T-helper 2 cell (primary cell): ENCODE measurements at places on chromosomes 13 and 19.

DNA sequence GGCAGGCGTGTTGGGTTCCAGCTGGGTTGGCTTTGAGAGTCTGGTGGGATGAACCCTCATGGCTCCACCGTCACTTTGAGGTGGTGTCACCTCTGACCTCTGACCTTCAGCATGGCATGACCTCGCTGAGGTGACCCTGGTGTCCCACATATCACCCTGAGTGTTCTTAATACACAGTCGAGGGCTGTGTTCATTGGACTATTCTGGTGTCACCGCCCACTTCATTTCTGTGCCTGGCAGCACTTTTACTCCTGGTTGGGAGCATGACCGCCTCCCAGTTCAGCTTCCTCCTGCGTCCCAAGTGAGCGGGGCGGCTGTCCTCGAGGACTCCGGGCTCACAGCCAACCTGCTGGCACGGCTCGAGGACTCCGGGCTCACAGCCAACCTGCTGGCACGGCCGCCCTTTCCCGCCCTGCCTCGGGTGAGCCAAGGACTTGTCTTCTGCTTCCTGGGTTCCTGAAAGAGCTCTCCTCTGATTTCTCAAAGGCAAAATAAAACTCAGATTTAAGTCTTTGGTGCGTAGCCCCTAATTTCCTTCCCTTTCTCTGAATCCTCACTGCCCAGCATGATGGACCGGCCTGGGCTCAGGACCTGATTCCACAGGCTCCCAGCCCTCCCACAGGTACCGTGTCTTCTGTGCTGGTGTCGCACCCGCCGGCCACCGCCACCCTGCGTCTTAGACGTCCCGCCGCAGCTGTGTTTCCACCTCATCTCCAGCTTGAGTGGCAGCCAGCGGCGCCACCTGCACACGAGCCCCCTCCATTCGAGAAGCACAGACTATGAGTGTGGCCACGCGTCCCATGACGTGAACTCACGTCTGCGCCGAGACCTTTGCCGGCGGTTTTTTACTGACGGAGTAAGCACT is 10.4 kb downstream of the ATP4B start:
- DNase-seq = no peak

GRCh38 chr19:6416658-6417405 is 7.8 kb downstream of the KHSRP start:
- DNase-seq = no peak

DNA sequence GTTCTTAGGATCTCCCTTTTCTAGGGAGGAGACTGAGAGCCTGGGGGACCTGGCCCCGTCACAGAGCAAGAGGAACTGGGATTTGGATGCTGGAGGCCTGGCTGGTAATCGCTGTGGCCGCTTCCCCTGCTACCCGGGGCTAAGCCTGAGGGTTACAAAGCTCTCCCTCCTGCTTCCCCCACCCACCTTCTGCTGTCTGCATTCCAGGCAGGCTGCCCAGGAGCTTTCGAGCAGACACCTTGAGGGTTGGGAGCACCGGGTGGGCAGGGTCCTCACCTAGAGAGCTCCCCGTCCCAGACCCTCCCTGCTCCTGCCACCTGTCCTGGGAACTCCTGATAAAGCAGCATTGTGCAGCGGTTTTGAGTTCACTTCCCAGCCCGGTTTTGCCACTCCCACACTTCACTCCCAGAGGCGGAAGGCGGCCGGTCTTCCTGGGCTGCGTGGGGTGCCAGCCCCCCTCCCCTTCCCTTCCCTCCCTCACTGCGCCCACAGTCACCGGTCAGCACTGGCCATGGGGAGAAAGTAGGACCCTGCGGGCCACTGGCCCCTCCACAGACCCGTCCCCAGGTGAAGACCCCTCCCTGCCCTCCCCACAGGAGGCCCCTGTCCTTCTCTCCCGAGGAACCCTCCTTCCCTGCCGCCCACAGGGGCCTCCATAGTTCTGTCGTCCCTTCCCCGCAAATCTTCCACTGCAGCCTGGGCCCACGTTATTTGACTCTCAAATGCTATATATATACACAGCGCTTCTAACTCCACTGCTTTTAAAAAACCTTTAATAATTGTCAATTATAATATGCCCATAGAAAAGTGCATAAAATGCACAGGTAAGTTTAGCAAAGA is 8.1 kb downstream of the PAK4 start:
- no peak for DNase-seq

DNA sequence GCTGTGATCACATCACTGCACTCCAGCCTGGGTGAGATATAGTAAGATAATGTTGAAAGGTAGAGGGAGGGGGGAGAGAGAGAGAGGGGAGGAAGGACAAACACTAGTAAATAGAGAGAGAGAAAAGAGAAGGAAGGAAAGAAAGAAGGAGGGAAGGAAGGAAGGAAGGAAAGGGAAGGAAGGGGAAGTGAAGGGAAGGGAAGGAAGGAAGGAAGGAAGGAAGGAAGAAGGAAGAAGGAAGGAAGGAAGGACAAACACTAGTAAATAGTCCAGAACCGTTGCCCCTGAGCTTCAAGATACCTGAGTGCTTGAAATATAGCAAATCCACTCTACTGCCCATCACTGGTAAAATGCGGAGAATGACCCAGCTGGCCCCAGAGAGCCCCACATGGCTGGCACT is 156.5 kb upstream of the ZNF507 start:
- no peak for DNase-seq

DNA sequence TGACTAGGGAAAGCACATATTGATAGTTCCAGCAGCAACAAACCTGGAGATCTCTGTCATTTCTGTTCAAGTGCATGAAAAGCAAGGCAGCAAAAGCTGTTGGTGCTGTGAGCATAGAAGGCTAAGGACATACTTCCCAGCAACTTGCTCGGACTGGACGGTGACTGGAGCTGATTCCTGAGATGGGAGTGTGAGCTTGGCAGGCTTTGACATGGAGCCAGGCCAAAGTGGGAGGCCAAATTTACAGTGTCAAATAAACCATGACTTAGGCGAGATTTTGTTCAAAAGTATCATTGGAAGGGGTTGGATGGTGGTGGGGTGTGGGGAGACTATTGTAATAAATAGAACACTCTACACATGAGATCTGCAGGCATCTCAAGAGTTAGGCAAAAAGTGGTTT is 5.9 kb upstream of the ARGLU1 start:
- DNase-seq = no peak

DNA sequence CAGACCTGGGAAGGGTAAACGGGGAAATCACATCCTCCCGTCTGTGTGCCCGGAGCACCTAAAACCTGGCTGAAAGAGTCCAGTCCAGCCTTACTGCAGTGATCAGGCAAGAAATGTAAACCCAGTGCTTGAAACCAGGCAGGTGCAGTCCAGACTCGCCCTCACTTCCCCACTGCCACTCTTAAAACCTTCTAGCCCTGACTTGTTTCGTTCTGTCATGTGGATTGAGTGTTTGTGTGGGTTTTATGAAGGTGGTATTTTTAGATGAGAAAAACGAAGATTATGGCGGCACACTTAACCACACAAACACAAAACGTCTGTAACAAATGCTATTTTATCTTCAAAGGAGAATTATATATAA is 839 bp upstream of the CKAP2 start:
- DNase-seq = no peak

GRCh38 chr19:32416749-32417456 is 11.3 kb downstream of the DPY19L3 start:
- no peak for DNase-seq

DNA sequence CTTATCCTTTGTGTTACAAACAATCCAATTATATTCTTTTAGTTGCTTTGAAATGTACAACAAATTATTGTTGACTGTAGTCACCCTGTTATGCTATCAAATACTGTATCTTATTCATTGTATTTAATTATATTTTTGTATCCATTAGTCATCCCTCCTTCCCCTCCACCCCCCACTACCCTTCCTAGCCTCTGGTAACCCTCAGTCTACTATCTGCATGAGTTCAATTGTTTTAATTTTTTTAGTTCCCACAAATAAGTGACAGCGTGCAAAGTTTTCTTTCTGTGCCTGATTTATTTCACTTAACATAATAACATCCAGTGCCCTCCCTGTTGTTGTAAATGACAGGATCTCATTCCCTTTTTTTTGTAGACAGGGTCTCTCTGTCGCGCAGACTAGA is 4.5 kb downstream of the SAE1 start:
- DNase-seq = no peak

DNA sequence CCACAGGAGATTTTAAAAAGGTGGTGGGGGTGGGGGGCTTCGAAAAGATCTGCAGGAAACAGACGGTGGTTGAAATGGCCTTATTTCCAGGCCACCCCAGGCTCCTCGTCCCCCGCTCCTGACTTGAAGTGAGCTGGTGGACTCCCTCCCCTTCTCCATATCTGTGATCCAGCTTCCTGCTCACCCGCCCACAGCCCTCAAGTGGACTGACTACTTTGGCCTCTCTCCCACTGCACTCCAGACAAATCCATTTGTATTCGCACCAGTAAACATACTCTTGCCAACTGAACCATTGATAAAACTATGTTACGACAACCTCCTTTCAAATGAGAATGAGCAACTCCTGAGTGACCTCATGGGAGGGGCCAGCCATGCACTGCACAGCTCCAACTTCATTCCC is 259.5 kb downstream of the COL4A1 start:
- DNase-seq = no peak

GRCh38 chr19:42683917-42684513 is 56.3 kb downstream of the PSG3 start:
- DNase-seq = no peak

DNA sequence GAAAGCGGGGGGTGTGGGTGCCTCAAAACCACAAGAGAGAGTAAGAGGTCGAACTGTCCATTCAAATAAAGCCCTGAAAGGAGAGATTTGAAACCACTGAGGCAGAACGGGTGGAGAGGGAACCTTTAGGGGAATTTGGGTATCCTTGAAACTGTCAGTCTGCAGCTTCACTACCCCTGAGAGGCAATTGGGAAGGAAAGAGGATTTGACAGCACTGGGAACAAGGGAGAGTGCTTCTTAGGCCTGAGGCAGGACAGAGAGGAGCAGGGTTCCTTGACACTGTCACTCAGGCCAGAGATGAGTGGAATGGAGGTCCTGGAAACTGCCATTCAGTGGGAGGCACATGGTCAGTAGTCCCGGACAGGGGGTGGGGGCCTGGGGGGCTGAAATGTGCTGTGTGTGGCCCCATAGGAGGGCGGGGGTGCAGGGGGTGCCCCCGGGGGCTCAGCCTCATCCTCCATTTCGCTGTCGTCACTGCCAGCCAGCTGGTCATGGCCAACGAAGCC is 5.0 kb downstream of the GFY start:
- no peak for DNase-seq

GRCh38 chr19:46350029-46350757 is 3.3 kb downstream of the PPP5C start:
- peak; percentile 22 for DNase-seq

DNA sequence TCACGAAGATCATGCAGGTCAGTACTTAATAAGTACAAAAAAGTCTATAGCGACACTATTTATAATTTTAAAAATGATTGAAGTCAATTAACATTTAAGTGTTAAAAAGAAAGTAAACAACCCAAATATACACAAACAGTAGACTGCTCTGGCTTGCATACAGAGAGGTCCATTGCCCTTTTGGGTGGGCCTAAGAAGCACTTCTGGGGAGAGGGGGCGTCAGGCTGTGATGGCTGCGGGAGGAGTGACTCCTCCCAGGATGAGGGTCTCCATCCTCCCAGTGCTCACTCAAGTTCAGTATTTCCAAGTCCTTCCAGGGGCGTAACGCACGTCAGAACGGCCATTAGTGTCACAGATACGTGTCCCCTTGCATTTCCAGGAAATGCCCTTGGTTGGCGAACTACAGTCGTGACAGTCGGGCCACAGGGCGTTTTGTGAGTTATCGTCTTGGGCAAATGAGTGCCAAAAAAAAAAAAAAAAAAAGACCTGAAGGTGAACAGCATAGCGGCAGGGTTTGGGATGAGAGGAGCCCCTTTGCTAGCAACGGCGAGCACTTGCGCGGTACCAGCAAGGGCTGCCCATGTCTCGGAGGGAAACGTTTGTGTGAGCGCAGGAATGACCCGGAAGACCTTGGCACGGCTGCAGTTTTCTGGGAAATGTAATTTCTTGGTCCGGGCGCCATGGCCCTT is at the start of gene SCGB2B2:
Gene SCGB2B2 (minus strand): TSS at position 463 of the 689 bp plus-strand sequence. CDS start 82,596 bp downstream, outside the sequence.
- no peak for DNase-seq

- no peak for DNase-seq
Measured at GRCh38 chr19:18904334-18905057, 8.5 kb upstream of the CERS1 start.

DNA sequence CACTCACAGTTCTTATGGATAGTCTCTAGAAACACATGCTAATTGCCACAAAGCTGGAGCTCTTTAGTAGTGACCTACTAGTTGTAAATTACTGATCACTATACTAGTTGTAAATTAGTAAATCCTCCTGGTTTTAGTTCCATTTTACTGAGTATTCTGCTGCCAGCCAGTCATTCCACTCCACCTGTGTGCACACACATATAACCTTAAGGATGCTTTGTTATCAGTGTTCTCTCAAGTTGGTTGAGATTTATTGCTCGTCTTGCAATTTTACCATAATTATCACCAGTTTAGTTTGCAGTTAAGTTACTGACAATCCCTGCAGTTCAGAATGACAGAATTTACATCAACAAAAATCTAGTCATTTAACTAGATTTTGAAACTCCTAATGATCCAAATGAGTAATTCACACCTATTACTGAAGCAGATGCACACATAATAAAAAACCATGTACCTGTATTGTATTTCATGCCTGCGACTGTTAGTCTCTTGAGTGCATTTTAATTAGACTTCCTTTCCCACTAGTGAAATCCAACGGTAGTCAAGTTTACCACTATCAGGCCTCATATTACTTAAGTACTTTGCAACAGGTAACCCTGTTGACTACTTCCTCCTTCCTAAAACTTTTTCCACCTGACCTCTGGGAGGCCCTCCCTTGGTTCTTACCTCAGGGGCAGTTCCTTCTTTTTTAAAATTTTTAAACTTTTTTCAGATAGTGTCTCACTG is 7.6 kb downstream of the TPT1 start:
- no peak for DNase-seq

- peak; percentile 59 for DNase-seq
Measured at GRCh38 chr13:29849071-29849631, 1.3 kb downstream of the UBL3 start.

DNA sequence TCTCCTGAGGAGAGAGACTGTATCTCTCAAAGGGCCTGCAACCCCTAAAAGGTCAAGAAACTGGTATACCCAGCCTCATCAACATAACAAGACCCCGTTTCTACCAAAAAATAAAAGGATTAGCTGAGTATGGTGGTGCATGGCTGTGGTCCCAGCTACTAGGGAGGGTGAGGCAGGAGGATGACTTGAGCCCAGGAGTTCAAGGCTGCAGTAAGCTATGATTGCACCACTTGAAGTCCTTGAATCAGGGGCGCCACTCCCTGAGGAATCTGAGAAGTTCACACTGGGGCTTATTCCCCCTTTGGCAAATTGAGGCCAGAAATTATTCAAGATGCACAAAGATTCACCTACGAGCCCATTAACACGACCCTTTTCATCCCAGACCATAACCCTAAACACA is 83.0 kb downstream of the TSHZ3 start:
- no peak for DNase-seq

DNA sequence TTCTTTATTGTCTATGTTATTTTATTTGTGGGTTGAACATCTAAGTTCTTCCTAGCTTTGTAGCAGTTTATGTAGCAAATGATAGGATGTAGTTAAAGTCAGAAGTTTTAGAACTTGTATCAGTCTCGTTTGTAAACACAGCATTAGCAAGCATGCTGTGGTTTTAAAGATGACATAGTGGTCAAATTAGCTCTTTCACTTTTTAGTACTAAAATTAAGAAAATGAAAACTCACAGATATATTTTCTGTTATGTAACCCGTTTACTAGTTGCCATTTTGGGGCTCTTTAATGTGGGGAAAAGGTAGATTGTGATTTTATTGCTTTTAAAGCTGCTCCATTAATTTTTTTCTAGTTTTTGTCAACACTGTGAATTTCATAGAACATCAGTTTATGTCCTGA is 216.5 kb downstream of the PCCA start:
- DNase-seq = no peak

GRCh38 chr19:5036698-5037563 is 68.0 kb downstream of the KDM4B start:
- no peak for DNase-seq

GRCh38 chr19:40745402-40745780 is 4.9 kb downstream of the ACTMAP start:
- DNase-seq = no peak
